Activated T-helper 17 cell treated with anti-CD3 and anti-CD28 coated beads, Interleukin-2, amount 50 U/mL, for 72 hours (primary cell): ENCODE measurements at places on chromosomes 7 and 10. TPM values are rescaled to one million over a fixed set of nuclear protein-coding genes. Genes with fewer than 3 reads are reported as not detected.
A peak's percentile ranks its signal among the peaks of the same experiment; 100 is the strongest.

DNA sequence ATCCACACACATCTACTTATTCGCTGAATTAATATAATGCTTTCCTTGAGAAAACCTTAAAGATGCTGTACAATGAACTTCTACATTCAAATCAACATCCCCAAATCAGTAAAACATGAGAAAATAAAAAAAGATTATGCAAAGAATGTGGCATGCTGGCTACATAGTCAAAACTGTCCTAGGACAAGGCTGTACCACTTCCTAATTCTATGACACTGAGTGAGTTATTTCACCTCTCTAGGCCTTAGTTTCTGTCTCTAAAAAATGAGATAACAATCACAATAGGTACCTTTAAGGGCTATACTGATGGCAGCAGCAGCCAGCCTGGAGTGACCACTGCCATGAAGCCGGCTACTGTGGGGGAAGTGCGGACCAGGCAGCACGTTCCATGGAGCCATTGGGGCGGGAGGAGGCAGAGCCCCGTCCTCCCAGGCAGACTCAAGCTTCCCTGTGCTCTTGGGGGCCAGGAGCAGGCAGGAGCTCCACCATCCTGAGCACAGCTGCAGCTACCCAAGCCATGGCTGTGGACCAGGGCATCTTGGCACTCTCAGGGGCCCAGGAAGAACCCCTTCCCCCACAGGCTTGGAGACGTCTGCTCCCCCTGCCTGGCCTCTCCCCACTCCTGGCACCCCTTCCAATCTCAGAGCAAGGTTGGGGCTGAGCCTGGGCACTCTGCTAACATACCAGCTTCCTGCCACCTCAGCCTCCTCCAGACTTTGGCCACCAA lies 110.2 kb downstream of the ELAPOR2 start:
- ATAC-seq, result peak; percentile 55

DNA sequence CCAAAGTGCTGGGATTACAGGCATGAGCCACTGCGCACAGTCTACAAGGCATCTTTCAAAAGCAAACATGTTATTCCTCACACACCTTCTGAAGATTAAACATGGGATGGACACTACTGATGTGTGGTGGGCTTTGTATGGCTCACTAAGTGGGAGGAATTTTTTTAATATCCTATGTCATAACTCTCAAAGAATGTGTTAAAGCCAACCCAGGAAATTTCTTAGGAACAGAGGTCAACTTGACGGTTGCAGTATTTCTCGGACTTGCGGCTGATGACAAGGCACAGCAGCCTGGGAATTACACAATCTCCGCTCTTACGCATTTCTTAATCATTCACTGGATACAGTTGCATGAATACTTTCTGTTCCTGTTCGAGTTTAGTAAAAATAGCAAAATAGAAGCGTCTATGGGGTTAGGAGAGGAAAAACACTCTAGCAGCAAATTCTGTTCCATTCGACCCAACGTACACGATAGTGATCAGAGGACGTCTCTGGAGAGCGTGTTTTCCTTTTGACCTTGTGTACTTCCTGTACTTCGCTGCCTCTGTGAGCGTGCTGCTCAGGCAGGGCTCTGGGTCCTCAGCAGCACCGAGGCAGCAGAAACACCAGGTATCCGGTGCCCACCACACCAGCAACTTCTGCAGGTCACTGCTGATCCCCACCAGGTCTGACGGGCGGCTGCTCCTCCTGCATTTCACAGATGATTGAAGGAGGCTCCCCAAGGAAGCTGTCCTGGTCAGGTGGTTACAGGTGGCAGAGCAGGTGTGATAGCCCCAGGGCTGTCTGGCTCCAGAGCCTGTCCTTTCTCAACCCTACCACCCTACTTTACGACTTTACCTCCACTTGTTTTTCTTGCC lies 26.4 kb upstream of the SRGN start:
- ATAC-seq, result peak; percentile 21

DNA sequence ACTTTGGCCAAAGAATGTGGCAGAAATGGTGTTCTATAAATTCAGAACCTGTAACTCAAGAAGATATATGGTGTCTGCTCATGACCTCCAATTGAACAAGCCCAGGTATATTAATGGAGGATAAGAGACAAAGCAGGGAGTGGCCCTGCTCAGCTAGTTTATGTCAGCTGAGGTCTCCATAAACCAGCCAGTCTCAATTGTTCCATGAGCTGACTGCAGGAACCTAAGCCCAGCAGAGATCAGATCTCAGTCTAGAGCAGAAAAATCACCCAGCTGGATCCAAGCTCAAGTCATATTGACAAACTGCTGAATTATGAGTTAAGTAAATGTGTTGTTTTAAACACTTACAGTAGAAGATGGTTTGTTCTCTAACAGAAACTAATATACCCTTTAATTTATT lies 105.5 kb upstream of the SGCE start:
- ATAC-seq, result no peak

GRCh38 chr7:10662982-10663884 lies 310.4 kb upstream of the PHF14 start:
- no peak for ATAC-seq

DNA sequence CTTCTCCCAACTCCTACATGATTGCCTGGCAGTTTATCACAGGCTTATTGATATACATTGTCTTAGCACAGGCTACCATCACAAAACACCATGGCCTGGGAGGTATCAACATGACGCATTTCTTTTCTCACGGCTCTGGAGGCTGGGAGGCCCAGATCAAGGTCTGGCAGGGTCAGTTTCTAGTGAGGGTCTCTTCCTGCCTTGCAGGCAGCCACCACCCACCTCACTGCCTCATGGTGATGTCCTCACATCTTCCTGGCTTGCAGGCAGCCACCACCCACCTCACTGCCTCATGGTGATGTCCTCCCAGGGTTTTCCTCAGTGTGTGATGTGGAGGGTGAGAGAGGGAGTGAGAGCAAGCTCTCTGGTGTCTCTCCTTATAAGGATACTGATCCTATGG lies 599.3 kb upstream of the MKI67 start:
- no peak for ATAC-seq

GRCh38 chr7:103569621-103570305 lies 123.8 kb upstream of the SLC26A5 start:
- no peak for ATAC-seq

Gene MRPL32
- total RNA-seq, result 68.7 TPM

Gene OR2A1
- total RNA-seq, result not detected

Gene IL2RA
- 1,342 TPM for total RNA-seq
